Cortex of kidney (tissue), 1 donor: ENCODE measurements at places on chromosomes 3 and 15.

DNA sequence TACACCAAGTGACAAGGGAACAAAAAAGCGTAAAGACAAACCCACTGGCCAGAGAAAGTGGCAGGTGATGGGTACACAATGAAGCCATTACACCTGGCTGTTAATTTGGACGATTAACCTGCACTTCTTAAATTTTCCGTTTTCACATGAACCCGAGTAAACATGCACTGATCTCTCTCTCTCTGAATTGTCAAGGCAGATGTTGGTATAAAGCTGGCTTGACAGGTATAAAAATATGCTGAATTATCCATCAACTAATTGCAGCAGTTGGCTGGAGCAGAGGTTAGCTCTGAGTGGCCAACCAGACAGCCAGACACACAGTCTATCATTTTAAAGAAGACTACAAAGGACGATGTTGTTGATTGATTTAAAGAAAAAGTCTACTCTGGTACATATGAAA, 561.7 kb upstream of the ALCAM start:
- DNase-seq, result no peak

DNA sequence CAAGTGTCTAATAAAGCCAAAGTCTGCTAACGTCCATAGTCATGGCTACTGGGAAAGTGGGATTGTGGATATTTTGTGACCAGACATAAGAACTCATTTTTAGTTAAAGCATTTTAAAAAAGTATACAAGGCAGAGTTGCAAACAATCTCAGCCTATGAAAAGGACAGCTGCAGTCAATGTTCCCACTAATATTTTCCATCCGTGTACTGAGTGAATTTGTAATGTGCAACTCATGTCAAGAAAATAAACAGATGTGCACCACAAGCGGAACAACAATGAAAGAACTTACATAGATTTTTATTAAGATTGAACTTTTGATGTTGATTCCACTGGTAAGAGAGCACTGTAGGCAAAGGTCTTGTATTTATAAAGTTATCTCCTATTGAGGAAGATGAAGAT, 231.3 kb upstream of the SEMA6D start:
- DNase-seq, result no peak

DNA sequence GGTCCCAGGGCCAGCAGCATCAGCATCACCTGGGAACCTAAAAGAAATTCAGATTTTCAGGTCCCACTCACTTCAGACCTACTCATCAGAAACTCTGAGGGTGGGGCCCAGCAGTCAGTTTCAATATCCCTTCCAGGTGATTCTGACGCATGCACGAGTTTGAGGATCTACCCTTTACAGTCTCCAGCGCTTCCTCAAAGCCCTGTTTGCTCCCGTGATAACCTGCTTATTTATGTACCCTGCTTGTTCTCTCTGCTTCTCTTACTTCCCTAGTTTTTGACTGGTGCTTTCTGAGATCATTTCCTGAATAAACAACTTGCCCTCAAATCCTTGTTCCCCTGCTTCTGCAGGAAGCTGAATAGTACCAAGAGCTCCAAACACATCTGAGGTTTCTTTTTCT, 245.3 kb downstream of the ZNF621 start:
- DNase-seq, result no peak

- no peak for DNase-seq
These were observed 70.7 kb downstream of the CD200R1L start for GRCh38 chr3:112776000-112776399.

DNA sequence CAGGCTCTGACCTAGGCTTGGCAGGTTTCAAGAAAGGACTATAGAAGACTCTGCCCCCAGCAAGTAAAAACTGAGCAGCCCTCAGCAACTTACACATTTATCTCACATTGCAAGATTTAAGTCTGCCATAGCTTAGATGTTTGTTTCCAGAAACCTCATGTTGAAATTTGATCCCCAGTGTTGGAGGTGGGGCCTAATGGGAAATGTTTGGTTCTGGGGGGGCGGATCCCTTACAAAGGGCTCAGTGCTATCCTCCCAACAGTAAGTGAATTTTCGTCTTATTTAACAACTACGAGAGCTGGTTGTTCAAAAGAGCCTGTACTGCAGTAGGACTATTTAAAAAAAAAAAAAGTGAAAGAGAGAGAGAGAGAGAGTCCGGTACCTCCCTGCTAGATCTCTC, 125.2 kb upstream of the PROK2 start:
- DNase-seq, result no peak

DNA sequence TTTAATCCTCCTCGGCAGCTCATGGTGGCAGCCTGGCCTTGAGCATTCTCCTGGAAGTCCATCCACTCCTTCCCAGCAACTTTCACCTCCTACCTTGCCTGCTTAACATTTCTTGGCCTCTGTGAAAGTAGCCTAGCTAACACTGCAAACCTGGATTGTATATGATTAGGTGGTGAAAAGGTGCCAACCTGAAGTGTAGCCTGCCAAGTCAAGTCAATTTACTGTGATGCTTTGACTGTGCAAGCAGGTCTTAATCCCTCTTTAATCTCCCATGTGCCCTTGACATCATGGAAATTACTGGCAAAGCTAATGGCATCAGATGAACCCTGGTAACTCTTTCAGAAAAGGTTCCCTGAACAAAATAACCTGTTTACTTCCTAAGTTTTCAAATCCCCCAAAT, 169.7 kb upstream of the NR2F2 start:
- DNase-seq, result no peak

DNA sequence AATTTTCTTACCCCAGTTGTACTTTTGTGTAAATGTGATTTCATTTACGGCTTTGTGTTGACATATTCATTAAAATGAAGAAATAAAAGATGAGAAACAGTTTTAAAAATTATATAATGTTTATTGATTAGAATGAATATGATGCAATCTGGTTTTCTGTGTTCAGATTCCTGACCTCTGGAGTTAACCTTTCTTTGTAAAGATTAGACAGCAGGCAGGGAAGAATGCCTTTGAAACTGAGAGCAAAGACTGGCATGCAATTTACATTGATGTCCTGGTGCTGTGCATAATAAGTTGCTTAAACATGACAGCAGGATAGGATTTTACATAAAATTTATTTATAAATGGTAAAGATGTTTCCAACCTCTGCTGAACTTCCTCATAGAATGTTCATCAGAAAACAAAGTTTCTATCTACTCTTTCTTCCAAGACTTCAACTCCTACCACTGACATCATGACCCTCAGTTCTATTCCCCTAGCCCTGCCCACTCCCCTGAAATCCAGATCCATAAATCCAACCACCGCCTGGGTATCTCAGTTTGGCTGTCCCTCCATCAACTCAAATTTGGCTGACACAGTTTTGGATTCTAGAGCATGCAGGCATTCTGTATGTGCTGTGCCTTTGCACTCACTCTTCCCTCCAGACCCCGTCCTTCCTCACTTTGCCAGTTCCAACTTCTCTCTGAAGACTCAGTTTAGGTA, 1.7 kb downstream of the HGD start:
- DNase-seq, result no peak

- DNase-seq, result no peak
These were observed 9.3 kb downstream of the PXYLP1 start for GRCh38 chr3:141240687-141241615.

DNA sequence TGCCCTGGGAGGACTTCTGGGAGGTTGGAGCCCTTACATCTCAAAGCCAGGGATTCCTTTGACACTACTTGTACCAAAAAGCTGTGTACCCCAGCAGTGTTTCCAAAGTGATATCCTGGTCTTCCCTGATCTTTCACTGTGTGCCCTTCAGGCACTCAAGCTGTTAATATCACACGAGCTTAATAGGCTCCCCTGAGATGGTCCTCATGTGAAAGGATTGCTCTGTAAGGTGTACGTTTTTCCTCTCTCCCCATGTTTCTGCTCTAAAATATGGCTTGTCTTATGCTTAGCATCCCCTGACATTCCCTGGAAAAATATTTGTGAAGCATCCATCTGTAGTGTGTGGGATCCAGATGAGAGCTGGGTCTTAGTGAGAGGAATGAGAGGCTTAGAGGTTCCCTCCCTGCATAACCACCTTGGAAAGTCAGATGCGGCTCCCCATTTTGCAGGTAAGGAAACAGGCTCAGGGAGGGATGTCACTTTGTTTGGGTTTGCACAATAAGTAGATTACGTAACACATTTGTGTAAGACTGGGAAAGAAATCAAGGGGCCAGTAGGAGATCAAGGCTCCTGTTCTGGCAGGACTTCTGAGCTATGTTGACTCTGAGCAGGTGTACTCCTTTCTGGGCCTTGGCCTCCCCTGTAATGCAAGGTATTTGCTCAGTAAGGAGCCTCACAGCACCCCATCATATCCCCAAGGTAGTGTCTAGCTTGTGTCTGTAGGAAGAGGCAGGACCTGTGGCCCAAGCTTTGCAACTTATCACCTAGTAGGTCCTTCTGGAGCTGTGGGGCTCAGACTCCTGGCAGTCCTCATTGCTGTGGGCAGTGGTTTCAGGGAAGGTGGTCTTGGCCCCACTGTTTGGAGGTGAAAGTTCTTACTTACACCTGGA, 667 bp upstream of the ACOX2 start:
- no peak for DNase-seq

DNA sequence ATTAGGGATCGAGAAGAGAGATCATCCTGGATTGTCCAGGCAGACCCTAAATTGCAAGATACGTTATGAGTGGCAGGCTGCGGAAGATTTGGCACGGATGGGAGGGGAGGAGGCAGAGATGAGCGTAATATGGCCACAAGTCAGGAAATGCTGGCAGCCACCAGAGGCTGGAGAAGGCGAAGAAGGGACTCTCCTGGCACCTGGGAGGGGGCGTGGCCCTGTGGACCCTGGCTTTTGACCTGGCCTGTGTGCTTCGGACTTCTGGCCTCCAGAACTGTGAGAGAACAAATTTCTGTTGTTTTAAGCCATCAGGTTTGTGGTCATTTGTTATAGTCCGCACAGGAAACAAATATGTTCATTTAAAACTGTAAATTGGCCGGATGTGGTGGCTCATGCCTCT, 31.9 kb upstream of the IGF1R start:
- DNase-seq, result no peak

DNA sequence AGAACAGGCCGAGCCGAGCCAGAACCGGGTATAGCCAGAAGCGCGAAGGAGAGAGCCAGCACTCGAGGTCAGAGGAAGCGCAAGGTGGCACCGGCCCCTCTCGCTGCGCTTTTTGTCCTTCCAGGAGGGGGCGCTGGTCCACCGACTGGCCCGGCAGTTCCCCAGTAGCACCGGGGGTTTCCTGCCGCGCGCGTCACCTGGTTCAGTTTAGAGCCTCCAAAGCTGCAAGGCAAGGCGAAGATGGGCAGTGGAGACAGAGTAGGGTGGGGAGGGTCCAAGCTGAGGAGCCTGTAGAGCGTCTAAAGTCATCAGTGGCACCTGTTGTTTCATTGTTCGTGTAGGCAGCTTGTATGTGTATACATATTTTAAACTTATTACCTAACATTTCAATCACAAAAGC, 7.6 kb upstream of the NR2E3 start:
- DNase-seq, result no peak
